ENCODE measurements at places on chromosomes 3 and 15. TPM values are rescaled to one million over a fixed set of nuclear protein-coding genes. Genes with fewer than 3 reads are reported as not detected.

DNA sequence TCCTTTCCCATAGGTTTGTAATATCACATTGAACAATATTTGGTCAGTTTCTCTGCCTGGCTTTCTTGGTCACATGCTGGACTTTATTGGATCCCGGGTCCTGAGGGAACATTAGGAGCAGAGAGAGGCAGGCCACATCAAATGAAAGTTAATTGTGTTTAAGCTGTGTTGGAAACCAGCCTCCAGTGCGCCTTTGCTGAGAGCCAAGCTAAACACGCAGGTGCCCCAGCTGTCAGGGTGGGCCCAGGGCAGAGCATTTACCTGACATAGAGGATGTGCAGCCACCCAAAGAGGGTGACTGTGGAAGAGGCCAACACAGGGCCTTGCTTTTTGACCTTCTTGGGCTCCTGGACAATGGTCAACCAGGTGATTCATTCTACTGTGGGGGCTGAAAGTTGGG, 149.3 kb downstream of the EBLN2 start:
- no peaks in the 10 kb centered on the region for H3K27me3 ChIP-seq
- H3K27ac ChIP-seq, result no peak overlapping the region
- H3K4me3 ChIP-seq, result no peak overlapping the region

- H3K27me3 ChIP-seq, result no peaks in the 10 kb centered on the region
- no peaks in the 10 kb centered on the region for H3K36me3 ChIP-seq
- no peak overlapping the region for H3K27ac ChIP-seq
- no peak for DNase-seq
- H3K4me3 ChIP-seq, result no peak overlapping the region
Measured at GRCh38 chr3:30193625-30194044, 412.8 kb upstream of the TGFBR2 start.

GRCh38 chr3:15631426-15632211, 30.1 kb downstream of the BTD start:
- H3K4me1 ChIP-seq, result no peaks in the 10 kb centered on the region
- H3K27ac ChIP-seq, result no peak overlapping the region
- no peak for DNase-seq
- no peaks in the 10 kb centered on the region for H3K27me3 ChIP-seq
- no peaks in the 10 kb centered on the region for H3K36me3 ChIP-seq

- H3K36me3 ChIP-seq, result no peaks in the 10 kb centered on the region
- no peak for DNase-seq
- H3K4me3 ChIP-seq, result no peak overlapping the region
- no peaks in the 10 kb centered on the region for H3K4me1 ChIP-seq
- no peaks in the 10 kb centered on the region for H3K27me3 ChIP-seq
Measured at GRCh38 chr15:83605111-83605945, 48.6 kb upstream of the ADAMTSL3 start.

DNA sequence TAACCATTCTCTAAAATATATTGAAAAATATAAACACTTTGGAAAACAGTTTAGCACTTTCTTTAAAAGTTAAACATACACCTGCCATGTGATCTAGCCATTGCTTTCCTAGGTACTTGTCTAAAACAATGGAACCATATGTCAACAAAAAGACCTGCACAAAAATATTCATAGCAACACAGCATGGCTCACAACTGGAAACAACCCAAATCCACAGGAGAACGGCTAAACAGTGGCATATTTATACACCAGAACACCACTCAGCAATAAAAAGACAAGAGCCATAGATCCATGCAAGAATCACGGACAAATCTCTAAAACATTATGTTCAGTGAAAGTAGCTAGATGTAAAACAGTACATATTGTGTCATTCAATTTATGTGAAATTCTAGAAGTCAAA, 221.3 kb upstream of the UBE2E2 start:
- H3K4me1 ChIP-seq, result no peaks in the 10 kb centered on the region
- H3K27ac ChIP-seq, result no peak overlapping the region
- no peaks in the 10 kb centered on the region for H3K27me3 ChIP-seq
- DNase-seq, result no peak
- no peak overlapping the region for H3K4me3 ChIP-seq
- H3K36me3 ChIP-seq, result no peaks in the 10 kb centered on the region

BCL6 gene
- 9.1 TPM for polyA plus RNA-seq
